ENCODE measurements at places on chromosomes 7 and 10.

- no peak for DNase-seq
These were observed 397.2 kb upstream of the NPVF start for GRCh38 chr7:25625306-25625992.

GRCh38 chr7:727104-727805 is at the start of gene PRKAR1B:
TSS of gene PRKAR1B (minus strand) at chr7:727281. CDS start at chr7:711505, 15,776 bp downstream.
- peak; percentile 20 for DNase-seq

- no peak for DNase-seq
These were observed 74.8 kb upstream of the SVIL start for GRCh38 chr10:29709484-29710002.

- no peak for DNase-seq
These were observed 6.0 kb downstream of the TEX47 start for GRCh38 chr7:88789480-88790064.

- no peak for DNase-seq
These were observed 542.6 kb upstream of the LRRN3 start for GRCh38 chr7:110548372-110548771.

- no peak for DNase-seq
These were observed 1092.5 kb upstream of the C7orf33 start for GRCh38 chr7:147498081-147498480.

GRCh38 chr7:9939176-9939575 is 1034.5 kb upstream of the PHF14 start:
- no peak for DNase-seq

GRCh38 chr7:29990931-29991330 is 1.3 kb upstream of the SCRN1 start:
- DNase-seq: no peak

- DNase-seq: no peak
These were observed 672.3 kb downstream of the TNS3 start for GRCh38 chr7:46909601-46910051.

DNA sequence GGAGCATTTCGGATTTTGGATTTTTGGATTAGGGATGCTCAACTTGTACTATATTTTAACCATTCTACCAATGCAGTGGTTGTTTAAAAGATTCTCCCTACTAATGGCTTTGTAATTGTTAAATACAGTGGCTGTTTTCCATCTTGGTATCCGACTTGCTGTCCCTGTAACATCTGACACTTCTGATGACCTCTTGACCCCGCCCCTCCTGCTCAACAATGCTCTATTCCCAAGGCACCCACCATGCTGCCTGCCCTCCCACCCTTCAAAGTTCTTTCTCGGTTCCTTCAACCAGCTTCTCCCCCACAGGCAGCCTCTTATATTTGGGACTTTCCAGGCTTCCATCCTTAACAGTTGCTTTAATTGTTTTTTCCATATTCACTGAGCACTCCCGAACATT is 2.0 kb downstream of the PRTFDC1 start:
- no peak for DNase-seq

DNA sequence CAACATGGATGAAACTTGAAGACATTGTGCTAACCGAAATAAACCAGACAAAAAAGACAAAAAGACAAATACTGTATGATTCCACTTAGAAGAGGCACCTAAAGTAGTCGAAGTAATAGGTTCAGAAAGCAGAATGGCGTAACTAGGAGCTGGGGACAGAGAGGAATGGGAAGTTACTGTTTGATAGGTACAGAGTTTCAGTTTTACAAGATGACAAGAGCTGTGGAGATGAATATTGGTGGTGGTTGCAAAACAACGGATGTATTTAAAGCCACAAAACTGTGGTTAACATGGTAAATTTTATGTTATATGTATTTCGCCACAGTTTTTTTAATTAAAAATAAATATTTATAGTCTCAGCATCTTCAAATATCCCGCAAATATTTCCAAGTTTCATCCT is 64.1 kb upstream of the DIP2C start:
- no peak for DNase-seq

GRCh38 chr7:24595671-24596418 is 22.6 kb downstream of the PALS2 start:
- no peak for DNase-seq

DNA sequence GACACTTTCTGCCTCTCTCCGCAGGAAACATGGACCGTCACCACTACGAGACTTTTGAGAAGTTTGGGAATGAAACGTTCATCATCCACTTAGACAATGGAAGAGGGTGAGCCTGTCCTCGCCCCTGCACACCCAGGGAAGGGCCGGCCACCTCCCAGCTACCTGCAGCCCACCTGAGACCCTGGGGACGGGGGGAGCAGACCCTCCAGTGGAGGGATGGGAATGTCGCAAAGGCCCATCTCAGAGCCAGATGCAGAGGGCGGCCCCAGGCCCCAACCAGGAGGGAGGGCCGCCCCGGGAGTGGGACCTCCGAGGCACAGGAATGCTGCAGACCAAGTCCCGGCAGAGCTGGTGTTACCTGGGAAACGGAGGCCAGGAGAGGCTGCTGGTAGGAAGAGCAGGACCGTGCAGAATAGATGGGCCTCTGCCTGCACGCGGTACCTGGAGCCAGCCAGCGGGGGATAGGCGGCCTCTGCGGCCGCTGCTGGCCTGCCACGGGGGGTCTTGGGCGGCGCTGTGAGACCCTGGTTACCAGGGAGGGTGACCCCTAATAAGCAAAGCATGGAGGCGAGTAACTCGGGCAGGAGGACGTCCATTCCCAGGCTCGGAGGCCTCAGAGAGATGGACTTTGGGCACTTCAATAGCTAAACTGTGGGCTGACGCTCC is 32.9 kb upstream of the FOXL3 start:
- DNase-seq: no peak

- no peak for DNase-seq
These were observed 237.3 kb upstream of the ZMIZ1 start for GRCh38 chr10:78831461-78831860.

DNA sequence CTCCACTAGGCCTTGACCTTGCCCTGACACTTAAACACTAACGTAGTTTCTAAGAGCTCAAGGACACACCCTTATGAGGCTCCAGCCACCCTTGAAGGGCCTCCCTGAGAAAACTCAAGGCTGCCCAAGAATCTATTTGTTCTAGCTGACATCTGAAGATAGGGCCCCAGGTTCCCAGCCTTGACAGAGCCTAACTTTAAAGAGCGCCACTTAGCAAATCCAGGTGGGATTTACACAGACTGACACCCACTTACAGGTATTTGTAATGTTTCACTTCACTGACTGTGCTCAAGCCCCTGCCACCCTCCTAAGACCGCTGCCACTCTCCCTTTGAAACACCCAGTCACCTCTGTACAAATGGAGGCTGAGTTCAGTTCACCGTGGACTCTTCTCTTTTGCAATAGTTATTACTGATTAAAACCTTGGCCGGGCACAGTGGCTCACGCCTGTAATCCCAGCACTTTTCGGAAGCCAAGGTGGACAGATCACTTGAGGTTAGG is 90.4 kb downstream of the SVOPL start:
- no peak for DNase-seq

GRCh38 chr10:35203745-35204144 is 77.1 kb downstream of the CREM start:
- DNase-seq: no peak

GRCh38 chr10:22704471-22704911 is 9.9 kb downstream of the PIP4K2A start:
- no peak for DNase-seq

GRCh38 chr7:3575753-3576531 is 274.9 kb downstream of the SDK1 start:
- no peak for DNase-seq

GRCh38 chr10:132443605-132443982 is 46.6 kb downstream of the PWWP2B start:
- DNase-seq: peak; percentile 62

GRCh38 chr7:45592230-45592991 is 18.2 kb downstream of the ADCY1 start:
- no peak for DNase-seq

DNA sequence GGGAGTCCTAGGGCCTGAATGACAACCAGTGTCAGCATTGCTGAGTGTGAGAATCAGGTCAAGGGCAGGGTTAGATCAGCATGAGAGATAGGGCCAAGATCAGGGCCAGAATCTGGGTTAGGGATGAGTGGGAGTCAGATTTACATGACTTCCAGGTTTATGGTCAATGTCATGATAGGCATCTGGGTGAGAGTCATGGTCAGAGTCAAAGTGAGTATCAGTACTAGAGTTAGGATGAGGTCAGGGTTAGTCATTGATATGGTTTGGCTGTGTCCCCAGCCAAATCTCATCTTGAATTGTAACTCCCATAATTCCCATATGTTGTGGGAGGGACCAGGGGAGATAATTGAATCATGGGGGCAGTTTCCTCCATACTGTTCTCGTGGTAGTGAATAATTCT is 12.3 kb downstream of the MRPS24 start:
- no peak for DNase-seq

GRCh38 chr7:17063045-17063383 is 181.2 kb upstream of the AGR3 start:
- DNase-seq: no peak

GRCh38 chr7:2824026-2824677 is 20.0 kb downstream of the GNA12 start:
- DNase-seq: no peak

DNA sequence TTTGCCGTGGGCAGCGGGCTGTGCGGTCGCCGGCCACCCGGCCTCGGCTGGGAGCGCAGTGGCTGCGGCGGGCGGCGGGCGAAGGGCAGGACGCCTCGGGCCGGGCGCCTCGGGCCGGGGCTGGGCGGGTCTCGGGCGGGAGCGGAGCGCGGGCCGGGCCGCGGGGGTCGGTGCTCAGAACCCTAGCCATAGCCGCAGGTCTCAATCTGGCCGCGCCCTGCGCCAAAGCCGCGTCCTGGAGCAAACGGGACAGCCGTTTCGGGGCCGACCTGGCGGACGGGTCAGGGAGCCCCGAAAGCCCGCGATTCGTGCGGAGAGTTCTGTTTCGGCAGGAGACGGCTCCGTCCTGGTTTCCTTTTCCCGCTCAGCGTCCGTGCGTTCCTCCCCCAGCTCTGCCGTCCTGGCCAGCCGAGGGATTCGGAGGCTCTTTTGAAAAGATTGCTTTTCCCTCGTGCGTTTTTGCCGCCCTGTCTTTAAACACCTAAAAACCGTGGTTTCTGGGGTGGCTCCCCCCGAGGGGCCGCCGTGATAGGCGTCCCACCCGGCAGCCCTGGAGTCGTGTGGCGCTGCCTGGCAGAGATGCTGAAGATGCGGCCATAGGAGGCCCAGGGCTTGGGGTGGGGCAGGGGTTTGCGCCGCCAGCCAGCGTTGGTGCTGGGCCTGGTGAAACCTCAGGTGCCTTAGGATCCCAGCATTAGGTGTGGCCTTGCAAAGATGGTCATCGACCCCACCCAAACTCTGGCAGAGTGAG is 727 bp downstream of the RET start:
- no peak for DNase-seq

- DNase-seq: no peak
These were observed 5.9 kb downstream of the GCK start for GRCh38 chr7:44183386-44183785.

- no peak for DNase-seq
These were observed 104.7 kb downstream of the GPR85 start for GRCh38 chr7:112981966-112982365.

DNA sequence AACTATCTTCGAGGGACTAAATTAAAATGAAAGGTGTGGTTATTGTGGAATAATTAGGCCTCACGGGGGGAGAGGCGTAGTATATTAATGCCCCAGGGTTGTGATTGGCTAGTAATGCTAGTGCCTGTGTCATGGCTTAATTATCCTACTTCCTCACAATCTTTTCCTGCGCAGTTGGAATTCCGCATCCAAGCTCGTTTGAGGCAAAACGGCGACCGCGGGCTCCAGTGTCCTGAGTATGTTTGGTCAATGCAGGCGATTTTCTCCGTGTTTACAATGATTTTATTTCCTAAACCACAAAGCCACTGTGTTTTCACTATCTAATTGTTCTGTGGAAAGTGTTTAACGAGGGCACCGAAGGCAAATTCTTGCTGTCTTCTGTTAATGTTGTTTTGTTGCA is 282.9 kb downstream of the CELF2 start:
- DNase-seq: no peak

GRCh38 chr7:5284304-5285281 is 1.9 kb downstream of the SLC29A4 start:
- DNase-seq: no peak

DNA sequence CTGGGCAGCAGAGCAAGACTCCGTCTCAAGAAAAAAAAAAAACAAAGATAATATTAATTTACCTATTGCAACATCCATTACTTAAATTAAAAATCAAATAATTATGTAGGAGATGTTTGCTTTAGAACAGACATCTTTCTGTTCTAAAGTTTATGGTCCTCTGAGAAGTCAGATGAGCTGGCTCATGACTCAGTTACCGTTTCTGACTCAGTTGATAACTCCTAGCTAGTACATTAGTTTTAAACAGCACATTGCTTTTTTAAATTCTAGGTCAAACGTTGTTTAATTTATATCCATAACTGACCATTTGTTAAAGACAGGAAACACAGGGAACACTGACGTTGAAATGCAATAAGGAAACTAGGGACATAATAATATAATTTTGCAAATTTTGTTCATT is 162.7 kb downstream of the ETV1 start:
- no peak for DNase-seq

DNA sequence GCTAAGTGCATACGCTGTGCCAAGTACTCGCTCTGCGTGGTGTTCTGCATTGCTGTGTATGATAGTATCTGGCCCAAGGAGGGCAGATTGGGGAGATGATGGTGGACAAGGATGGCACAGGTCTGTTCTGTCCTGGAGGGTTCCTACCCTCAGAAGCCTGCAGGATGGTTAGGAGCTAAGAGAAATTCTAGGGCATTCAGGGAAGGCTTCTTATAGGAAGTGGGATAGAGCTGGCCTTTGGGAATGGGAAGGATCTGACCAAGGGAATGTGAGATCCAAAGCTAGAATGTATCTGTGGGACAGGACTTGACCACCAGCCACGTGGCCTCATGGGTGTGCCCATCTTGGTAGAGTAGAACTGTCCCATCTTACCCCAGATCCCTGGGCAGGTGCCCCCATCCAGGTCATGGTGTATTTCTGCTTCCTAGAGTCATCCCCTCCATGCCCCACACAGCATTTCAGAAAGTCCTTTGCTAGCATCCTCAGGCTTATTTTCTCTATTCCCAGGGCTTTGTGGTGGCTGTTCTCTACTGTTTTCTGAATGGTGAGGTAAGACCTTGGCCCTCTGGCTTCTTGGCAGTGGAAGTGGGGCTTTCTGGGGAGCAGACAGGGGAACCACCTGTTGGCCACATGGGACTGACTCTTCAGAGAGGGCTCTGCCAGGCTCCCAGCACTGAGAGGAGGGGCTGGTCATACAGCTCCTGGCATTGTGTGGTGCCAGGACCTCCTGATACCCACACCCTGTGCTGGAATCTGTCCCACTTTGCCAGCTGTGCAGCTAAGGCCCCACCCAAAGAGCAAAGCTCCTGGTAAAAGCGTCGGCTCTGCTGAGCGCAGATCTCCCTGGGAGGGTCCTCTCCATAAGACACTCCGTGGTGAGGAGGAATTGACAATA is 52.5 kb downstream of the ADCYAP1R1 start:
- DNase-seq: no peak

- no peak for DNase-seq
These were observed 121.5 kb downstream of the PKD1L1 start for GRCh38 chr7:47826754-47827153.

DNA sequence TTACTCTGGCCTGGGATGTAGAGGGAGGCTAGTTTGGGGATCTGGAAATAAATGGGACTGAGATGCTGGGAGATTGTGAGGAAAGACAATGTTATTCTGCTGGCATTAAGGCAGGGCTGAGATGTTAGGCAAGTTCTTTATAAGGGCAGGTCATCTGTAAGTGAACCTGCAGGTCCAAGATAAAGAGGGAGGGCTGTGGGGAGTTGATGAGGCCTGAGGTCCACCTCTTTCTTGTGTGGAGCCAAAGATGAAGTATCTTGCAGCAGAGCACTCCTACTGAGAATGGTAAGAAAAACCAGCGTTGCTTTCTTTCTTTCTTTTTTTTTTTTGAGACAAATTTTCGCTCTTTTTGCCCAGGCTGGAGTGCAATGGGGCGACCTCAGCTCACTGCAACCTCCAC is 19.1 kb downstream of the CYCS start:
- no peak for DNase-seq
